Pons (tissue), 1 donor: ENCODE measurements at places on chromosomes 7 and 10.

DNA sequence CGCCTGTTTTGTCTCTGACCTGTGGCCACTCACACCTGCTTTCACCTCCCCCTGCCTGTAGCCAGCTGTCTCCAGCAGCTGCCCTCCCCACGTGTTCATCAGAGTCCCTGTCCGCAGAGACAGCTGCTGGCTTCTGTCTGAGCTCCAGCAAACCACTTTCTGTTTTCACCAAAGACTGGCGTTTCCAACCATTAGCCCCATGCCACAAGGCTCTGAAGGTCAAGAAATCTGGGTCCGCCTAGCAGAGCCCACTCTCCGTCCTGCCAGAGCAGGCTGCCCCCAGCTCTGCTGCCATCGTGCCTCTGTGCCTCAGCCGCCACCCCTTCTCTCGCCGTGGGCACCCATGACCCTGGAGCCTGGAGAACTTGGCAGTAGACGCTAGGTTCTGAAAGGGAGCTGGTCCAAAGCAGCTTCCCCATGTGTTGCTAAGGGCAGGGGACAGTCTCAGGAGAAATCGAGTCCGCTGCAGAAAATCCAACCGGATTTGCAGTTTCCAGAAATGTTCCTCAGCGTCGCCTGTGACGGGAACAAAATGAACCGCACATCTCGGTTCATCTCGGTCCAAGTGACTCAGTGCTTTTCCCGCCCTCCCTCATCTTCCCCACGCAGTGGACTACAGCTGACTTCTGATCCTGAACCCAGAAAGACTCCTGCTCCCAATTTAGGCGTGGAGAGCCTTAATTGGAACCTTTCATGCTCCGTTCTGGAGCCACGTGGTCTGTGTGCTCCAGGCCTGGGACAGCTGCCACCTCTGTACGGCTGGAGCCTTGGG is 28.0 kb downstream of the TMEM120A start:
- DNase-seq: peak; percentile 38

- no peak for DNase-seq
Measured at GRCh38 chr7:102004848-102005247, 187.4 kb downstream of the CUX1 start.

DNA sequence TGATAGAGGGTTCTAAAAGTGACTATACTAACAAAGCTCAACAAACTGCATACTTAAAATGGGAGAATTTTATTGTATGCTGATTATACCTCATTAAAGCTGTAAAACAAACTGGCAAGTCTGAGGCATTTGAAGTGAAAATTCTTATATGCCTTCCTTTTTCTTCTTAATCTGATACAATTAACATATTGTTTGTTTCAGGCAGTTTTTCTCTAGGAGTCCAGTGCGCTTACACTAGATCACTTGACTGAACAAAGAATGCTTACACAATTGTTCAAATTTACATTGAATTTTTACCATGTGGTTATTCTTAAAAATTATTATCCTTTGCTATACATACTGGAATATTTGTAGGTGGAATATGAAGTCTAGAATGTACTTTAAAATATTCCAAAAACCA is 89.0 kb downstream of the GLCCI1 start:
- no peak for DNase-seq

DNA sequence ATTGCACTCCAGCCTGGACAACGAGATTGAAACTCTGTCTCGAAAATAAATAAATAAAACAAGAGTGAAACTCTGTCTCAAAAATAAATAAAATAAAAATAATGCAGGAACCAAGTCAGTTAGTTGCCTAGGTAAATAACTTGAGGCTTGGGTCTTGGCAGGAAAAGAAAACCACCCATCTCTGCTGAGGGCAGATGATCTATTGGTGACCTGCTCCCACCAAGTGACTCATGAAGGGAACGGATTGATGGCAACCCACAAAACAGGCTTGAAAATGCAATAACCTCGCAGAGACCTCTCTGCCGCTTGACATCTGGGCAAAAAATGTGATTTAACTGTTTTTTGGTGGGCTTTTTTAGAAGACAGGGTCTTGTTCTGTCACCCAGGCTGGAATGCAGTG is 86.6 kb downstream of the CALN1 start:
- no peak for DNase-seq

DNA sequence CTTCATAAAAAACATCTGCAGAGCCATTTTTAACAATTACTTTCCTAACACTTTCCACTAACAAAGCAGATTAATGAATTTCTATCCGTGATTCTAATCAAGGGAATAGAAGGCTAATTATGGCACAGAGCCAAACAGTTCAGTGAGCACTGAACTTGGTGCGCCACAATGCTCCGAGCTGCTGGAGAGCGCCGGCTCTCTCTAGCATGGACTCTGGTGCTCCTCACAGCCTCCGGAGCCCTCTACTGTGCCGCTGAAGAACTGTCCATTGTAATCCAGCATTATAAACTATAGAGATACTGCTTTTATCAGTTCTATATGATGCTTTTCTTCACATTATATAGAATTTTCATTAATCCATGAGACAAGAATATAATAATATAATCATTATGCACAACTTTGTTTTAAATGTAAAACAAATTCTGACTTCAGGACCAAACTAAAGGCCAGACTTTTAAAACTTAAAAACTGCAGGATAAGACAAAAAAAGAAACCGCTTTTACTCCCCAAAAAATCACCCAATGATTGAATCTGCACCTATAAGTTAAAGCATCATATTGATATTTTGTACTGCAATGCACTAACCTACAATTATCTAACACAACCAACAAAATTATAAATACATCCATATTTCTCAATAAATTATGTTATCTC is 123.6 kb downstream of the RNF32 start:
- DNase-seq: peak; percentile 81

- DNase-seq: no peak
Measured at GRCh38 chr7:70374772-70375533, 757.0 kb upstream of the GALNT17 start.

DNA sequence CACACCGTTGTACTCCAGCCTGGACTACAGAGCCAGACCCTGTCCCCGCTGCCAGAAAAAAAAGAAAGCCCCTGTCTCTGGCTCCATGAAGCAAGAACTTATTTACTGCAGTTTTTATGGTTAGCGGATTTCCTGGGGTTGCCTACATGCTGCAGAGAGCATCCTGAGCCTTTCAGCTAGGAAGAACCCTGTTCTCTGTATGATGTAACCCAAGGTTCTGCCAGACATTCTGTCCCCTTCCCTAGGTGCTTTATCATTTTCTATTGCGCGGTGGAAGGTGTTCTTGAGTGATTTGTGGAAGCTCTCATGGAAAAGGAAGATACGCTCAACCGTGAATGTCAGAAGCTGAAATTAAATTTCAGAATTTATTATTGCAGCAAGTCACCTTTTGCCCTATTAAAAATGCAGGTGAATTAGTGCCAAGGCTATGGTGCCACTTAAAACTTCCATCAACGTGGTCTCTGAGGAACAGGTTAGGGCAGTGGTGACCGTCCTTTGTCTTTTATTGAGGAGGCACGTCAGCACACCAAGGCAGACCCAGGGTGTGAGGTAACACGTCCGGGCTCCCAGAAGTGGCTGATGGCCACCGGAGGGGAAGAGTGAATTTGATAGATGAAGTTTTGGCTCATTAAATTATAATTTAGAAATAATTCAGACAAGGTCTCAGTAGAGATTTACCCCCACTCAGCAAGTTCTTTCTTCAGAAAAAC is 273.1 kb downstream of the PHTF2 start:
- DNase-seq: no peak
